T-helper 22 cell (primary cell): ENCODE measurements at places on chromosomes 12 and 14.

- DNase-seq: no peak
Measured at GRCh38 chr14:60722357-60723115, 1.6 kb downstream of the SIX4 start.

GRCh38 chr12:67989184-67989920 lies at the start of gene IFNG-AS1:
TSS of gene IFNG-AS1 (plus strand) at chr12:67989447.
- no peak for DNase-seq

DNA sequence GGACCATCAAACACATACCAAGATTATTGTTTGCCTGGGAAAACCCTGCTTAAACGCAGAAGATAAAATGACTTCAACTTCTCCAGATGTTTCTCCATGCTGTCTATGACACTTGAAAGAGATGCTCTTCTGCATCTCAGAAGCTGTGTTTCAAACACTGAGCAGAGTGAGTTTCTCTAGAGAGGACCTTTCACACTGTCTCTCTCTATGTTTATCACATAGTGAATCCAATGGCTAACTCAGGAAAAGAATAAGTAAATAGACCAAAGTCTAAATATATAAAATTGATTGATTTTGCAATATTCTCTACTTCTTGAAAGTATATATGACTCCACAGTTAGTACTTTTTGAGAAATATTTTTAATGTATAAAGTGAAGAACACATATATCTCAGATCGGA lies 325.6 kb upstream of the USP15 start:
- no peak for DNase-seq

GRCh38 chr14:73895939-73896338 lies 9.3 kb downstream of the ZNF410 start:
- DNase-seq: no peak

DNA sequence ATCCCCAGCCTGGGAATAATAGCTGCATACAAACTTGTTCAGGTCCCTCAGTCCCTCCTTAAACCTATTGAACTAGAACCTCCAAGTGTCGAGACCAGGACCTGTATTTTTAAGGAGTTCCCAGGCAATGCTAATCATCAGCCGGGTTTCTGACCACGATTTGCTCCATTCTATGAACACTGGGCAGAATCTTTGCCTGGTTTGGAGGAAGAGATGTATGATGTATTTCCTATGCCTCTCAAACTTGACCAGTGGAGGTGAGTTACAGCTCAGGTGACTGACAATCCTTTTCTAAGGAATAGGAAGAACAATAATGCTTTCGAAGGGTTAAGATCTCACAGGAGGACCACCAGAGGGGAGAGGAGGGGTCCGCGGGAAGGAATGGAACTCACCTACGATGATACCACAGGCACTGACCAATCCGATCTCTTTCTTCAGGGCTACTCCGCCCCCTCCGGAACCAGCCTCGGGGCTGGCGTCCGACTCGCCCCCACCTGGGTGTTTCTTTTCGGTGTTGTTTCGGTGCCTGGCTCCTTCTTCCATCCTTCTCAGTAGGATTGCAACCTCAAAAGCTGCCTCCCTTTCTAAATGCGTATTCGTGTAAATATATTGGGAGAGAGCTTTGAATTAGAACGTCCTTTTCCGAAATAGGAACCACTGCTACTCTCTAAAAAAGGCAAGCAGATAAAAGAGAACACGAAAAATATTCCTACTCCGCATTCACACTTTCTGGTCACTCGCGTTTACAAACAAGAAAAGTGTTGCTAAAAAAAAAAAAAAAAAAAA lies 895 bp downstream of the SLC7A8 start:
- DNase-seq: no peak

DNA sequence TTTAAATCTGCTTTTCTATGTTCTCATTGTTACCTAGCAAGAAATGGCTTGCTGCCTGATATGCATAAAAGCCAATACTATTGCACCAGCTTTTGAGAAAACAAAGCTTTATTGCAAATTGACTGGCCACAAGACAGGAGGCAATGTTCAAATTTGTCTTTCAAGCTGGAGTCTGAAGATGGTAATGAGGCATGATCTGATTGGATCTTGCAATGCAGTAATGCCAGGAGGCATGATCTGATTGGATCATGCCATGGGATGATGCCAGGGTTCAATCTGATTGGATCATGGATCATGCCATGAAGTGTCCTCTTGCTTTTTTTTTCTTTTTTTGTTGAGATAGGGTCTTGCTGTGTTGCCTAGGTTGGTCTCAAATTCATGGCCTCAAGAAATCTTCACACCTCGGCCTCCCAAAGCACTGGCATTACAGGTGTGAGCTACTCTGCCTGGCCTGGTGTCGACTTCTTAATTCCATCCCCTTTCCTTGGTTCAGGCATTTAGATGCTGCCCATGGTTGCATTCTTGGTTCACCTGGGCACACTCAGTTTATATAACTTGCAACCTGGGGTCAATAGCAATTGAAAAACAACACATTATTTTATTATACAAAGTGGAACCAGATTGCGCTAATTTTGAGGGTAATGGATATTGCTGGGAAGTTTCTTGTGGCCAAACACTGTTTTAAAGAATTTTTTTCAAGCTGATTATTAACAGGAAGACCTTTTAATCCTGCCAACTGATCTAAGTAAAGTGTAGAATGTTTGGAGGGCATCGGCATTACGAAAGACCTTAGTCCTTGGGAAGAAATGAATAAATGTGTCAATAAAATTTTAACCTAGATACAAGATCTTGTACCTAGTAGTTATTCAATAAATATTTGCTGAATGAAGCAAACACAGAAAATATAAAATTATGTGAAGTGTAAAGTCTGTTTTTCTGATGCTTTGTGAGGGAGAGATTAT lies 38.8 kb downstream of the HSD17B6 start:
- no peak for DNase-seq

GRCh38 chr12:49489154-49489553 lies 49.7 kb upstream of the KCNH3 start:
- DNase-seq: no peak

DNA sequence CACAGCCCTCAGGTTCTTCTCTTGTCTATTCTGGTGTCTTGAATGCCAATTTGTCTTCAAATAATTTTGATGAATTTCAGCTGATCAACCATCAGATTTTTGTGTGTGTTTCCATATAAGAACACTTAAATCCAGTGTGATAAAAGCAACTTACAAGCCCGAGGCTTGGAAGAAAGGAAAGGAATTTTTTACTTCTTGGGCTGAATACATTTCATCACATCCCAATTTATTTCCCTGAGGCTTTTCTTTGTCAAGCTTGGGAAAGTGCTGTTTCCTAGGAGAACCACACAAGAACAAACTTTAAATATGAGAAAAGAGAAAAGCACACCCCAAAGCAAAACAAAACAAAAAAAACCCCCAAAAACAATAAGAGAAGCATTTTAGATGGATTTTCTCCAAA lies 26.6 kb downstream of the GPRC5D start:
- no peak for DNase-seq

DNA sequence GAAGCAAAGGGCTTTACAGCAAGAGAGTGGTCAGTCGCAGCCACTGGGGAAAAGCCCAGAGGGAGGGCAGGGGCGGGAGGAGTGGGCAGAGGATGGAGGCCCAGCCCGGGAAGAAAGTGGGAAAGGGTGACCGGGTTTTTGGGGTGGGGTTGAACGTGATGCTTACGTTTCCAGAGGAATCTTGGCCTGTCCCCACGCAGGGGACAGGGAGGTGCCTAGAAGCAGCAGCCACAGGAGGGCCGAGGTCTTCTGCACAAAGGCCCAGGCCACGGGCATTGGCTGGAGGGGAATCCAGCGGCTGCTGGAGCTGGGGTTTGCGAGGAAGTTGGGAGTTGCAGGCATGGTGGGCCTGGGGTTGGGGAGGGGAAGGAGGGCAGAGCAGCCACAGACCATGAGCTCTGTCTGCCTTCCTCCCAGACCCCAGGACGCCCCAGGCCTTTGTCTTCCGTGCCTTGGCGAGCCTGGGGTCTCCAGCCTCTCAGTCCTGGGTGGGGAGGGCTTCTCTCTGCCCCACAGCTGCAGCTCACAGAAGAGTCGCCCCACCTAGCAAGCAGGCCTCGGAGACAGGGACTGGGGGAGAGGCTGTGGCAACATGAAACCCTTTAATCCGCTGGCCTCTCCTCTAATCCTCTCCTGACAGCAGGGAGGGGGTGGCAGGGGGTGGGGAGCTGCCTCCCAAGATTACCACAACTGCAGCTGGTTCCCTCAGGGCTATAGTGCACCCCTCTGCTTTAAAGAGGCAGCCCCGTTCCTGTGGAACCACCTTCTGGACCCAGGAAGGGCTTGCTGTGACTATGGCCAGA lies at the start of gene CACNA2D4:
Gene CACNA2D4 (minus strand): TSS at position 572 of the 803 bp plus-strand sequence. CDS start 179 bp downstream, at position 393.
- no peak for DNase-seq

GRCh38 chr12:42961395-42961794 lies 371.8 kb upstream of the PRICKLE1 start:
- DNase-seq: no peak

DNA sequence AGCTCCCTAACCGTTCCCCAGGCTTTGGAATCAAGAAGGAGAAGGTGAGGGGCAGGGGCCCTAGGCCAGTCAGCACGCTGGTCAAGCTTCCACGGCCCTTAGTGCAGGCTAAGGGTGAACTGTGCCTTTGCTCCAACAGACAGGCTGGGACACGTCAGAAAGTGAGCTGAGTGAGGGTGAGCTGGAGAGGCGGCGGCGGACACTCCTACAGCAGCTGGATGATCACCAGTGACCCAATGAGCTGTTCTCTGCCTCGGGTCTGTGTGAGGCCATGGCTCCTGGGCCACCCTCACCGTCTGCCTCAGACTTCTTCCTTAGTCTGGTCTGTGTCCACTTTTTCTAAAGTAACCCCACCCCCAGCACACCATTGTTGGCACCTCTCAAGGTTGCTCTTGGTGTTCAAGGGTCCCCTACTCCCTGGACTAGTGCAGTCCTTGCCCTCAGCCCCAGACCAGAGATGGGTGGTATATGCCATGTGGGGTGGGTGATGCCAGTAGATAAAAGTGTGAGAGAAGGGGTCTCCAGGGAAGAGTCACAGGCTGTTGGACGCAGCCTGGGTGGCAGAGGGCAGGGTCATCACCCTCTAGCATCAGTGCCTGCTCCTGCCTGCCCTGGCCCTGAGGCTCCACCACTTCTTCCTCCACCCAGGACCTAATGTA lies 20.7 kb downstream of the PRPF40B start:
- no peak for DNase-seq

DNA sequence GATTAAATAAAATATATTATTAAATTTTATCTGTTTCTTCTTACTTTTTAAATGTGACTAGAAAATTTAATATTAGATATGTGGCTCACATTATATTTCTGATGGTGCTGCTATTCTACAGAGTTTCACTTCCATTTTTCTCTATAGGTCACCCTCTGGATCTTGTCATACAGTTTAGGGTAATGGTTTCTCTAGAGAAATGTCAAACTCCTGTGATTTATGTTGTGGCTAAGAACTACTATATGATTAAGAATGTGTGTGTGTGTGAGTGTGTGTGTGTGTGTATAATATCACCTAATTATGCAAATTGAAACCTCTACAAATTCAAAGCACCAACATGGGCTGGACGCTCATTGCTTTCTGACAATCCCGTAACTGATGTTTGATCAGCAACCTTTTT lies 325.9 kb downstream of the ADAMTS20 start:
- DNase-seq: no peak

- no peak for DNase-seq
Measured at GRCh38 chr14:64952598-64953309, 10.2 kb upstream of the GPX2 start.

DNA sequence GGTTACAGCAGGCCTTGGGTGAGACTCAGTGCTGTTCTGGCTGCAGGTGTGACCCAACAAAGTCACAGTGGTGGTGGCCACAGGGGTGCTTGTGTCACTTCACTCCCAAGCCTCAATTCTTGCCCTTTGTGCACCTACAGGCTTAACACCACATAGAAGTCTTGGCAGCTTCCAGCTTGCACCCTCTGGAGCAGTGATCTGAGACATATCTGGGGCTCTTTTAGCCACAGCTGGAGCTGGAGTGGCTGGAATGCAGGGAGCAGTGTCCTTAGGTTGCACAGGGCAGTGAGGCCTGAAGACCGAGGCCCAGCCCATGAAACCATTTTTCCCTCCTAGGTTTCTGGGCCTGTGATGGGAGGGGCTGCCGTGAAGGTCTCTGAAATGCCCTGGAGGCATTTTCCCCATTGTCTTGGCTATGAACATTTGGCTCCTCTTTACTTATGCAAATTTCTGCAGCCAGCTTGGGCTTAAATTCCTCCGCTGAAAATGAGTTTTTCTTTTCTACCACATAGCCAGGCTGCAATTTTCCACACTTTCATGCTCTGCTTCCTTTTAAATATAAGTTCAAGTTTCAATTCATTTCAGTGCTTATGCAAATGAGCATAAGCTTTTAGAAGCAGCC lies 37.7 kb downstream of the ADAM21 start:
- DNase-seq: no peak

DNA sequence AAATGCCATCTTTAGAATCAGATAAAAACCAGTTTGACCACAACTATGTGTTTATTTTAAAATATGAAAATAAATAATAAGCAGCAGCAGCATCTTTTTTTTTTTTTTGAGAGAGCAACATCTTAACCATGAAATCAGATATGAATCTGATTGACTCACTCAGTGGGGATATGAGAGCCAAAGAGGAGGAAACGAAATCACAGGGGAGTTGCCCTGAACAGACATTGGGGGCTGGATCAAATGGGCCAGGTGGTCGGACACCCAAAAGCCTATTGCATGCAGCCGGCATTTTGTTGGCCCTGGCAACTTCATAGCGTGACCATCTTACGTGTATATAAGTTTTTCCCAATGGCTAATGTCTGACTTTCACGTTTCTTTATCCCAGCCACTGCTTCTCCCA lies 321.1 kb downstream of the NPAS3 start:
- DNase-seq: no peak

- DNase-seq: no peak
Measured at GRCh38 chr12:27709932-27710591, 570 bp upstream of the MRPS35 start.

- no peak for DNase-seq
Measured at GRCh38 chr12:91143206-91143605, 31.9 kb upstream of the LUM start.

DNA sequence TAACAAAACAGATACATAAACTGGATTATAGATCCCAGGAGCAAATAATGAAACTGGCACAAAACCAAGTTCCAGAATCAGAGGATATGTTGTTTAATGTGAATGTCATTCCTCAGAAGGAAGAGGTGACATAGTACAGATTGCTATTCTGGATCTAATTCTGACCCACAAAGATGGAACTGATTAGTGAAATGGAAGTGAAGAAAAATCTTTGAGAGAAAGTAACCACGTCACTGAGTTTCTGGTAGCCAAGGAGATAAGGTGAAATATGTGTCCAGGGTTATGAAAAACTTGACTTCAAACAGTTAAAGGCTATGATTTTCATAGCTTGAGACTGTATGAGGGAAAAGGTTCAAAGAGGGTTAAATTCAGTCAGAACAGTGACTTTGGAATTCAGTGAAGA lies 8.3 kb downstream of the OR10AD1 start:
- no peak for DNase-seq

- DNase-seq: no peak
Measured at GRCh38 chr12:26431211-26431610, 235.8 kb downstream of the SSPN start.

DNA sequence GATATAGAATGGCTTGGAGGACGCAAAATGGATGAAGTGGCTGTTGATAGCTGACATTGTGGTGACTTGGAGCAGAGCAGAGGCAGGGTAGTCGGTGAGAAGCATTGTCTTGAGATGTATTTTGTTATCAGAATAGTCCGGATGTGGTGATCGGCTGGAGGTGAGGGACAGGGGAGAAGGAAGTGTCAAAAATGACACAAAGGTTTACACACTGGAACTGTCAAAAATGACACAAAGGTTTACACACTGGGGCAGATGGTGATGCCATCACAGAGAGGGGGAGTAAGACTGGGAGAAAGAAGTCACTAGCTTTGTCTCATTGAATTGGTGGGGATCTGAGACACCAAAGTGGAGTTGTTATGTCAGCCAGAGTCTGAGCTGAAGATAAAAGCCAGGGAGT lies 30.1 kb downstream of the CDKL1 start:
- no peak for DNase-seq
